NCI-H1048 (cell line): ENCODE measurements at places on chromosomes 13 and 19.

DNA sequence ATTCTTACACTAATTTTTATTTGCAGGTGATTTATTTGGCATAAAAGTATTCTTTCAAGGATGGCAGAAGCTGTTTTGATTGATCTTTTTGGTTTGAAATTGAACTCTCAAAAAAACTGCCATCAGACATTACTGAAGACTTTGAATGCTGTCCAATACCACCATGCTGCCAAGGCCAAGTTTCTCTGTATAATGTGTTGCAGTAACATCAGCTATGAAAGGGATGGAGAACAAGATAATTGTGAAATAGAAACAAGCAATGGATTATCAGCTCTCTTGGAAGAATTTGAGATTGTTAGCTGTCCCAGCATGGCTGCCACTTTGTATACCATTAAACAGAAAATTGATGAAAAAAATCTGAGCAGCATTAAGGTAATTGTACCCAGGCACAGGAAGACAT is 1.2 kb downstream of the LACC1 start:
- DNase-seq = no peak

GRCh38 chr19:3783660-3784584 is 2.3 kb downstream of the MATK start:
- no peak for DNase-seq

DNA sequence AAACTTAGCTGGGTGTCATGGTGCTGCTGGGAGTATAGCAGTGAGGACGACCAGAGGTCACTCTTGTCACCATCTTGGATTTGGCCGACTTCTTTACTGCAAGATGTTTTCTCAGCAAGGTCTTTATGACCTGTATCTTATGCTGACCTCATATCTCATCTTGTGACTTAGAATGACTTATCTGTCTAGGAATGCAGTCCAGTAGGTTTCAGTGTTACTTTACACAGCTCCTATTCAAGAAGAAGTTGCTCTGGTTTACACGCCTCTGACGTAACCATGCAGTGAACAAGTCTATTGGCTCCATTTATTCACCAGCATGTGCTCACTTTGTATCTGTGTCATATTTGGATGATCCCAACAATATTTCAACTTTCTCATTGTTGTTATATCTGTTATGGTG is 26.7 kb downstream of the ZNF850 start:
- no peak for DNase-seq

DNA sequence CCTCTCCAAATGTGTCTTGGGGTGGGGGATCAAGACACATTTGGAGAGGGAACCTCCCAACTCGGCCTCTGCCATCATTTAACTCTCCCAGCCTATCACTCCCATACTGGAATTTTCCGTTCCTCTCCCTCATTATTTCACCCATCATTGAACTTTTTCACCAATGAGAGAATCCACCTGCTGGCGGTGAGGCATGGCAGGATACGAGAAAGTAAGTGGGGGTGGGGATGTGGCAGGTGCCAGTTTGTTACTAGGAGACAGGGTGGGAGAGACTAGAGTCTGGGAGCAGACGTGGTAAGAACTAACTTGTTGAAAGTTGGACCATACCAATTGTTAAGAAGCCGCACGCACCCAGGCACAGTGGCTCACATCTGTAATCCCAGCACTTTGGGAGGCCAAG is 6.9 kb downstream of the GIPR start:
- no peak for DNase-seq

- no peak for DNase-seq
Observed at GRCh38 chr13:25981060-25981459, 70.8 kb downstream of the SHISA2 start.

DNA sequence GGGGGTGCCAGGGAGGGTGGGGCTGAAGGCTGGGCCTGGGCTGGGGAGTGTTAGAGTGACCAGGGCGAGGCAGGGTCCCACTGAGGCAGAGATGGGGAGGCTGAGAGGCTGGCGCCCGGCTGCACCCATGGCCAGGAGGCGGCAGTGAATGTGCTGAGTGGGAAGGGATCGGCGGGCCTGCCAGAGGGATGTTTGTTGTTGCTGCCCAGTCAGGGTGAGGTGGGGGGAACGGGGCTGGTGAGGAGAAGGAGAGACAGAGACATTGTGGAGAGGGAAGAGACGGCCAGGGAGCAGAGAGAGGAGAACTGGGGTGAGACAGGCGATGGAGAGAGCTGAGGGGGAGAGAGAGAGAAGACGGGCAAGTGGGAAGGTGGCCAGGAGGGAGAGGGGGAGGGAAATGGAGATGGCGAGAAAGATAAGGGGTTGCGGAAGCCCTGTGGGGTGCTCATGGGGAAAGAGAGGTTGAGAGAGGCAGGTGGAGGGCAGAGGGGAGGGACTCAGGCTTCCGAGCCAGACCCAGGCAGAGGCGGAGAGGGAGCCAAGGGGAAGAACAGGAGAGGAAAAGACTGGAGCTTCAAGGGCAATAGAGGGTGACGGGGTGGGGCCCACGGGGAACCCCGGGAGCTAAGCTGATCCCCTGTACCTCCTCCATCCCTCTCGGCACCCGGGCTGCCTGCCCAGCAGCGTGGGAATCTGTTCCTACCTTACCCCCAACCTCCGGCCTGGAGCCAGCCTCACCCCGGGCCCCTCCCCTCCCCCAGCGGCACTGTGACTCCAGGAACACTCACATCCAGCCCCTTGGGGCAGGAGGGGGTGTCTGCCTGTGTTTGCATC is 690 bp upstream of the B3GNT8 start:
- DNase-seq = no peak

DNA sequence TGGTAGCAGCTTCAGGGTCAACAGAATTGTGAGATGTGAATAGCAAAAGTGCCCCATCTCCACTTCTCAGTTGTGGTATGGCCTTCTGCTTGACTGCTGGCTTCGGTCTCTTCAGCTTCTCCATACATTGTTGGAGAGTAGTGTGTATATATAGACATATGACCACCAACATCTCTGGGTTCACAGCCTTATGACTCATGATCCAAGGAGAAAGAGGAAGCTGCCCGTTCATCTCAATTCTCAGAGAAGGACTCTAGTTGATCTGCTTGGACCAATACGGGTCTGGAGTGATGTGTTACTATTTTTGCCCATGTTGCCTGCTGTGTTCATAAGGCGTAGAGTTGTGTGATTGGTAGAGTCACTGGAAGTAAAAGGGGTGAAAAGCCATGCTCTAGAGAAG is 3.6 kb upstream of the COMMD6 start:
- DNase-seq = no peak

GRCh38 chr13:73142071-73142470 is 83.3 kb downstream of the KLF5 start:
- DNase-seq = no peak

DNA sequence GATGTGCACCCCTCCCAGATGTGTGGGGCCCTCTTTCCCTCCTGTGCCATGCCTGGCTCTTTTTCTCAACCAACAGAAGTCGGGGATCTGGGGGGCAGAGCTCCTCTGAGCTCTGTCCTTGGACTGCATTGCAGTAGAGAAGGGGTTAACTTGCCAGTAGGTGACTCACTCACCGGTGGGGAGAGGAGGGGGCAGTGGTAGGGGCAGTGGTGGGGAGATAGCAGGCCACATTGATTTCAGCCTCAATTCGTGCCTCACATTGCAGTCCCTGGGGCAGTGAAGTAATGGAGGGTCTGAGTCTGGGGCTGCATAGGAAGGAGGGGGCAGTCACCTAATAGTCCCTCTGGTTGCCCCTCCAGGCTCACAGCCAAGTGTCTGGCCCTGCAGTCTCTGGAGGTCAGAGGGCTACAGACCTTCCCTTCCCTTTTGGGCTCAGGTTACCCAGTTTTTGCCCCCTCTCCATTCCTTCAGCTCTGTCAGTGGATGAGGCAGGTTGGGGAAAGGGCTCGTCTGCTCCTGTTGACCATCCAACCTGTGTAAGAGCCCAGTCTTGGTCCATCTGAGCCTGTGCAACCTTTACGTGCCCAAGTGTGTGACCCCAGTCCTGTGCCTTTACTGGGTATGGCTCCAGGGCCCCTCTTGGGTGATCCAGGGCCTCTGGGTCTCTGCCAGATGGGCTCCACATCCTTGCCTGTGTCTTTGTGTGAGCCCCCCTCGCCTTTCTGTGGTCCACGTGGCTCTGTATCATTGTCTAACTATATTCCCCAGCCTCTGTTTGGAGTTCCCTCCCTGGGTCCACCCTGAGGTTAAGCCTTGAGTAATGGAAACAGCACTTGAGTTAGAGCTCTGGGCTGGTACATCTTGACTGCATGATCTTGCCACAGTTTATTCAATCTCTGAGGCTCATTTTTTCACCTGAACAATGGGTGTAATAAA is 13.0 kb downstream of the CIC start:
- DNase-seq = no peak

GRCh38 chr19:37867831-37868230 is 38.6 kb downstream of the WDR87 start:
- no peak for DNase-seq

DNA sequence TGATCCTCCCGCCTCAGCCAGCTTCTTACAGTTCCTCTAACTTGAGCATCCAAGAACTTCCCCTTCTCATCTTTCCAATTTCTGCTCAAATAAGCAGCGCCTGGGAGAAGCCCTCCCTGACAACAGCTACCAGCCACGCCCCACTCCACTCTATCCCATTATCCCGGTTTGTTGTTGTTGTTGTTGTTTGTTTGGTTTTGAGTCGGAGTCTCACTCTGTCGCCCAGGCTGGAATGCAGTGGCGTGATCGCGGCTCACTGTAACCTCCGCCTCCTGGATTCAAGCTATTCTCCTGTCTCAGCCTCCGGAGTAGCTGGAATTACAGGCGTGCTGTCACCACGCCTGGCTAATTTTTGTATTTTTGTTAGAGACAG is 822 bp upstream of the PTPRS start:
- no peak for DNase-seq

DNA sequence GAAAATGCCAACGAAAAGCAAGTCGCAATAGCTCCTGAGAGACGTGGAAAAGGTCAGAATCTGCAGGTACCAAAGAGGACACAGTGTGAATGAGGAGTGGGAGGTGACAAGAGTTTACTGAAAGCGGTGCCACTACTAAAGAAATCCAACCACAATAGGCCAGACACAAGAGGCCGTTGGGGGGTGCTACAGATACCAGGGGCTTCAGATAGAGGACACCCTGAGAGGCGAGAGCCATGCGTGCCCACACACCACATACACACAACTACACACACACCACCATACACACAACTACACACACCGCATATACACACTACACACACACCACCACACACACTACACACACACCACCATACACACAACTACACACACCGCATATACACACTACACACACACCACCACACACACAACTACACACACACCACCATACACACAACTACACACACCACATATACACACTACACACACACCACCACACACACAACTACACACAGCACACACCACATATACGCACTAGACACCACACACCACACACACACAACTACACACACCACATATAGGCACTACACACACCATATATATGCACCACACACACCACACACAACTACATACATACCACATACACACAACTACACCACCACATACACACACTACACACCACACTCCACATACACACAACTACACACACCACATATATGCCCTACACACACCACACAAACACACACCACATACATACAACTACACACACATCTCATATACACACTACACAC is 28.5 kb downstream of the CRYL1 start:
- no peak for DNase-seq

DNA sequence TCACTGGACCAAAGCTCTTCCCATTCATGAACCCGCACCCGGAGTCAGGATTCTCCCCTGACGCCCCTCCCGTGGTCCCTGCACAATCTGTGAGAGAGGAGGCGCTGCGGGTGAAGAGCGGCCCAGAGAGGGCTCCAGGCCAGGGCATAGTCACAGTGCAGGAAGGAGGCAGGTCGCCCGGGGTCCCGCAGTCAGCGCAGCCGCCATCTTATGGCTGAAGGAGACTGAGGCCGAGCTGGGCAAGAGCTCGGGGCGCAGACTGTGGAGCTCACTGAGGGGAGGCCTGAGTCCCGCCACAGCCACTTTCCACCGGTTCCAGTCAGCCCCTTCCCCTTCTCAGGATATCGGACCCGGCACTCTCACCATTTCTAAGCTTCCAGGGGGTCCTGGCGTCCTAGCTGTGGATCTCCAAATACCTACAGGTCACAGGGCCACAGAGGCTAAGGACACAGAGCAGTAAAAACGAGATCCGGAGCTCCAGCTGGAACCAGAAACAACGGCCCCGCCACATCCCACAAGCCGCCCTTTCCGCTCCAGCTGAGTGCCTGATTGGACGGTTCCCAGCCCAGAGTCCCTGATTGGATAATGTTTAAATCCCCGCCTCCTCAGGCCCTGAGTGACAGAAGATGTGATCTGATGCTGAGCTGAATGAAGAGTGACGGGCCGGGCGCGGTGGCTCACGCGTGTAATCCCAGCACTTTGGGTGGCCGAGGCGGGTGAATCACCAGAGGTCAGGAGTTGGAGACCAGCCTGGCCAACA is at the start of gene ZNF99:
ZNF99 (minus strand) TSS at position 501 of the 760 bp plus-strand sequence; CDS start at position 366, 135 bp downstream.
- DNase-seq = no peak

GRCh38 chr19:38559428-38560401 is 58.0 kb downstream of the MAP4K1 start:
- DNase-seq = no peak

DNA sequence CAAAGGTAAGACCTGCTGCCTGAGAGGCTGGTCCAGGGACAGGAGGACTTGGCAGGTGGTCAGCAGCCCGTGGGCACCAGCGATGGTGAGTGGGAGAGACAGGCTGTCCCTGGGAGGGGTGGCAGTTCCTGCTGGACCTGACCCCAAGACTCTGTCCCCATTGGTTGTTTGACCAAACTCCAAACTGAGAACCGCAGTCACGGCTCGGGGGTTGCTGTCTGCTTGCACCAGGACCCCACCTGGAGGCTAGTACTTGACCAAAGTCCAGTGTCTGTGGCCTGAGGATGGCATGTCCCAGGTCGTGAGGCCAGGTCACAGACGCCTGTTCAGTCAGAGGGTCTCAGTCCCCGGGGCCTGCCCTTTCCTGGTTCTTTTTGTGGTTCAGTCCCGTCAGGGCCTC is 9.9 kb upstream of the ZNF14 start:
- no peak for DNase-seq

DNA sequence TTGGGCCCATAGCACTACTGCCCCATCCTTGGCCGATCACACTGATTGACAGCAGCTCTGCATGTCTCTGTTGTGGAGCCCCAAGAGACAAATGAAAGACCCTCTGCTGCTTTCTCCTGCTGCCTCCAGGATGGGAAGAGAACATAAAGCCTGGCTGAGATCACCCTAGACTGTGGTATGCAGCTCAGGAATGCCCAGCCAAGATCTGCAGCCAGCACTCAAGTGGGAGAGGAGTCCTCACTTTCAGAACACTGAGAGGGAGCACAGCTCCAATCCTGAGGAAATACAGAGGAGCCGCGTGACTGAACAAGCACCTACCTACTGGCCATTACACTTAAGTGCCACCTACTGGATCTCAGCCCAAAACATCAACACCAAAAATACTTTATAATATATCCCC is 203.0 kb downstream of the POSTN start:
- no peak for DNase-seq

DNA sequence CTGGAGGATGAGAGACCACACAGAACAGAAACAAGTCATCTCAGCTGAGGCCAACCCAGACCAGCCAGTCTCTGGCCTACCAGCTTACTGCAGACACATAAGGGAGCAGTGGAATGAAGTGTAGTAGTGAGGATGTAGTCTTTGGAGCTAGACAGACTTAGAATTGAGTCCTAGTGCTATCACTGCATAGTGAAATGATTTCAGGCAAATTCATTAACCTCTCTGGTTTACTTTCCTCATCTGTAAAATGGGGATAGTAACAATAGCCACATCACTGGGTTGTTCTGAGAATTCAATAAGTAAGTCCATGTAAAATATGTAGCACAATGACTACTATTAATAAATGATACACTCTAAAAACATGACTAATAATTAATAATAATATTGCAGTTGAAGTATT is 383.8 kb downstream of the DLEU7 start:
- DNase-seq = no peak

- no peak for DNase-seq
Observed at GRCh38 chr19:7718668-7719067, 13.2 kb downstream of the CLEC4G start.

- no peak for DNase-seq
Observed at GRCh38 chr19:33558151-33558550, 36.6 kb upstream of the PEPD start.
